ENCODE measurements at places on chromosomes 6 and 20.

DNA sequence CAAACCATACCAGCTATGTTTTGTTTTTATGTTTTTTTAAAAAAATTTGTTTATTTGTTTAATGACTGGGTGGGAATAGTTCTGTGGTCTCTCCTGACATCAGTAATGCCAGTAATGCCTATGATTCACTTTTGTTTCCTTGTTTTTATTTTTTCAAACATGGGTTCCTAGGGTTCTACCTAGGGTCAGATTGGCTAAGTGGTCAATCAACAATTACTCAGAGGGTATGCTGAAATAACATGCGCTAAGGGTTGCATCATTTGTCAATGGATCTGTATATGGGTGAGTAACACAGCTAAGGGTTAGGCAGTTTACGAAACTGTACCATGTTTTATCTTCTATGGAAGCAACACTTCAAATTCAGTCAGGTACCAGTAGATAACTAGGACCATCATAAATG is 583.8 kb upstream of the GJE1 start:
- no peak for DNase-seq

DNA sequence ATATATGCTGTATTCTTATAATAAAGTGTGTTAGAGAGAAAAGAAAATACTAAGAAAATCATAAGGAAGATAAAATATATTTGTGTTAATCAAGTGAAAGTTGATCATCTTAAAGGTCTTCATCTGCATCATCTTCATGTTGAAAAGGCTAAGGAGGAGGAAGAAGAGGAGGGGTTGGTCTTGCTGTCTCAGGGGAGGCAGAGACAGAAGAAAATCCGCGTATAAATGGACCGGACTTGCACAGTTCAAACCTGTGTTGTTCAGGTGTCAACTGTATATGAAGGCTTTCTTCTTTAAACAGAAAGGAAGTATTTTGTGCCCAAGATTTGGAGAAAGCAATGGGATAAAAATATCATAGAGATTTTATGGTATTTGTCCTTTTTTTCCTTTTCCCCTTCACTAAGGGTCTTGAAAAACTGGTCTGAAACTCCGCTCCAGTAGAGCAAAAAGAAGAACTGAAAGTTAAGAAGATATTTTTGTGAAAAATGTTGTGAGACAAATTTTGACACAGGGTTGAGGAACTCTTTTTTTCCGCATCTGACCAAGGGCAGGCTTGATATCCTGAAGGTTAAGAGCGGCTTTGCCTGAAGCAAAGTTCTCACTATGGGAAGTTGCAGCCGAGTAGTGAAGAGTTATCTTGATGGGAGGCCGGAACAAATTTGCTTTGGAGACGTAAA is 350.7 kb downstream of the LAMA2 start:
- no peak for DNase-seq

DNA sequence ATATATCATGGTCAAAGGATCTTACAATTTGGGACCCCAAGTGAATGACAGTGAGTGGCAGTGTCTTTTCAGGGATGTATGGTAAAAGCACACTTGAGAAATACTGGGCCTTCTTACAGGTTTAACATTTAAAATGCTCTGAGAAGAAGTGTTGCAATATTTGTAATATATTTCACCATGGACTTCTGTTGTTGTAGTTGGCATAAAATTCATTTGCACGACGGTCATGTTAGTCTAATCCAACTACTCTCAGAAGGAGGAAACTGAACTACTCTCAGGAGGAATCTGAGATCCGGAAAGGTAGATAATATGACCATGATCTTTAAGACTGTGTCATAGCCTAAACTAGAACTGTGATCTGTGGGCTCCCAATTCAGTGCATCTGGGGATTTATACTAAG is 700.1 kb downstream of the HDGFL1 start:
- no peak for DNase-seq

DNA sequence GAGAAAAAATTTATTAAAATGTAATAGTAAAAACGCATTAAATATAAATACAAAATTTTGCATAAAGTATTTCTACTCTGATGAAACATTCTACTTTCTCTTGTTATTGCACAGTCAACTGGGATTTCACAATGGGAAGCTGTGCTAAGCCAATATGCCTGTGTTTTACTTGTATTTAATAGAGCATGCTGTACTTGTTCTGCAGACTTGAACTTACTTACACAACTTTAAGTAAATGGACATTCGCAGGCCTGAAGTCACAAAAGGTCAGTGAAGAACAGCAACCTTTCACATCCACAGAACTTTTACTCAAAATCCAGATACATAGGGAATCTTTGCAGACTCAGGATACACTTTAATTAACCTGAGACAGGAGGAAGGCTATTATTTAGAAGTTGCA is 409.5 kb downstream of the BTBD3 start:
- DNase-seq = no peak

- DNase-seq = no peak
Measured at GRCh38 chr6:159126590-159126989, 42.6 kb upstream of the FNDC1 start.

- DNase-seq = no peak
Measured at GRCh38 chr6:78577585-78577984, 289.8 kb upstream of the IRAK1BP1 start.

DNA sequence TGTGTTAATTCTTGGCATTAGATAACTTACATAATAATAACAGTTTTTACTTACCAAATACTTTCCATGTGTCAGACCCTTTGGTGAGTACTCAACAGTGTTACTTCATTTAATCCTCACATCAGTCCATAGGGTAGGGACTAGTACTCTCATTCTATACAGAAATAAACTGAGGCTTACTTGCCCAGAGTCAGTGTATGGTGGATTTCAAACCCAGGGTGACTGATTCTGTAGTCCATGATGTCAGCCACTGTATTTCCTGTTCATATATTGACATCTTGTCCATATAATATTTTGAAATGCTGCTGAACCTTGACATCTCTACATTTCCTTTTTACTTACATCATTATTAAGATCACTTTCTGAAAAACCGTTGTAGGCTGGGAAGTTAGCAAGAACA is 2.5 kb upstream of the PNLDC1 start:
- DNase-seq = no peak

DNA sequence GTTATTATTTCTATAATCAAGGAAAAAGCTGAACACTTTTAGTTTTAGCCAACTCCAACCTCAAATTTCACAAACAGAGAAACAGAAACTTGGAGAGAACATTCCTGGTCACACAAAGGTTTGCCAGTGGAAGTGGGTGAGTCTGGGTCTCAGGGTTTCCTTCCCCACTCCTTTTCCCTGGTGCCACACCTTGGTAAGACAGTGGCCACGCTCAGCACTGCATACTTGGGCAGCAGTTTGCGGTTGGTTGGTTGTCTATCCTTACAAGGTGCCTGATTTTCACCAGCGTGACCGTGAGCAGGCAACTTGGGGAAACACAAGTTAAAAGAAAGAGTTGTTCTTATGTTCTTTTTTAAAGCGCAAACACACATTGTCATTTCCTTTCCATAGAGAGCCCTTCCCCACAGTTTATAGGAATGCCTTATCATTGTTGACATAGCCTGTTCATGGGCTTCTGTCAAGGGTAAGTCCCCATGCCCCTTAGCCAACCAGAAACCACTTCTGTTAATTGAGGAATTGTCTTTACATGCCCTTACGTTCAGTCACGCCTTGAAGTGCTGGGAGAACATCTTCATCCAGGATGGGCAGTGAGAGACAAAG is 82.2 kb downstream of the RIN2 start:
- DNase-seq = no peak

GRCh38 chr6:167956983-167957492 is 40.4 kb upstream of the KIF25 start:
- no peak for DNase-seq

- DNase-seq = no peak
Measured at GRCh38 chr6:609905-610304, 47.0 kb downstream of the HUS1B start.

DNA sequence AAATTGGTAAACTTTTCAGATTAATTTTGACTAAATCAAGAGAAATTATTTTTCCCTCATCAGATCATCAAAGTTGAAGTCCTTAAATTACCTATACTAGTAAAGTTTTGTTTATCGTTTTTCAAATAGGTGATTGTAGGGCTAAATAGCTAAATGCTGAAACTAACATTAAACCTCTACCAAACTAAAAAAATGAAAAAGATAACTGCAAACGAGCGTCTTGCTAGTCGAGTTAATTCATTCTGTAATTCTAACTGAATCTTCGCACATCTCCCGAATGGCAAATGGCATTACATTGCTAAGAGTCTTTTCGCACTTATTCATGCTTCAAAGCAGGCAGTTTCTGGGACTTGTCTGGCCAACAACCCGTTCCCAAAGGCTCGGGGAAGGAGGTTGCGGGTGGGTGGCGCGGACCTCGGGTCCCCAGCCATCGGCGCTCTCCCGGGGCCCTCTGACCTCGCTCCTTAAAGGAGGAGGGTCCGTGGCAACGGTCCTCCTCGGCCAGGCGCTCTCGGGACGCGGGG is 43.8 kb downstream of the POPDC3 start:
- no peak for DNase-seq

DNA sequence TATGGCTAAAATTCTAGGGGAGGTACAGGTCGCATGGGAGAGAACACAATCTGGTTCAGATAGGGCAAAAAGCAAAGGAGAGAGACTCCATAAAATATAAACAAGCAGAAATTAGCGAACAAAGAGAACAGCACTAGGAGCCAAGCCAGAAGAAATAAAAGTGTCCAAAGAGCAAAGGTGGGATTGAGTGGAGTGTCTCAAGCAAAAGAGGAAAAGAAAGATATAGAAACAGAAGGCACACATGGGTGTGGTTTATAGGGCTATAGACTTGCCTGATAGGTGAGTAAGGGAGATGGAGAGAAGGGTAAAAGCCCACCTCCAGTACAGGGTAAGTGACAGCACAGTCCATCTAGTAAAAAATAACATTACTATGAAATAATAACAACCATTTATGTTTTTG is 36.5 kb upstream of the IRAK1BP1 start:
- no peak for DNase-seq

GRCh38 chr6:167487749-167488664 is 163.1 kb downstream of the TTLL2 start:
- no peak for DNase-seq

DNA sequence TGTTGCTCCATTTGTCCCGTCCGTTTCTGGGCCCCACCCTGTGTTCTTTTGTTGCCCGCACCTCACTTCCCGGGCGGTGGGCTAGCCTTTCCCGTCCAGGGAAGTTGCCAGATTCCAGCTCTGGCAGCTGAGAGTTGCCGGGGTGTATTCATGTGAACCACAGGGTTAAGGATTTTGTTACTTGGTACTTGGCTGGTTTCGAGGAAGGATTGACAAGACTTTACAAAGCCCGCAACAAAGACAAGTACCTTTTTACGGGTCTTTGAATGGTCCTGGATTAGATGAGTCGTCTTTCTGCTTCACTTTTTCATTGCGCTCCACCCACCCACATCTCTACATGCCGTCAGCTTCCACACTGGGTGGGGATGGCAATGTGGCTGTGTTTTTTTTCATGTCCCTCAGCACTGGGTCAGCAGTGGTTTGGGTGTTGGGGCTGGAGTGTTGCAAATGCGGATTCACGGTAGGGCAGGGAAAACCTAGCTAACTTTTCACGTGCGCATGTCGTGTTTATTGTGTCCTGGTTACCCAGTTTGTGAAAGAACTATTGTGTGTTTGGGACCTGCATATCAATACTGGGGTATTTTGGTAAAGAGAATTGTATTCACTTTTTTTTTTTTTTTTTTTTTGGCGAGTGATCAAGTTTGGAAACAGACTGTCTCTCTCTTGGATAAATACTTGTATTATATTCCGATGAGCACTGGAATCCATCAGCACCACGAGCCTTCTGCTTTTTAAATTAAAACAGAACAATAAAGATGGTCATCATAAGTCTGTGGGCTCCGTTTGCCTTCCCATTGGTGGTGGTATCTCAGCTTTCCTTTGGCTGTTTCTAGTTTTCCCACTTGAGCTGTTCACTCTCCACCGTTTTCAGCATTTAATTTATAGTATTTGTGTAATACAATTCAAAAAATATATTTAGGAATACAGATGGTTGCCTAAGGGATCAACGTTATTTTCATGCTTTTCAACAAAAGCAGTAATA is 1.2 kb downstream of the DUSP22 start:
- no peak for DNase-seq

DNA sequence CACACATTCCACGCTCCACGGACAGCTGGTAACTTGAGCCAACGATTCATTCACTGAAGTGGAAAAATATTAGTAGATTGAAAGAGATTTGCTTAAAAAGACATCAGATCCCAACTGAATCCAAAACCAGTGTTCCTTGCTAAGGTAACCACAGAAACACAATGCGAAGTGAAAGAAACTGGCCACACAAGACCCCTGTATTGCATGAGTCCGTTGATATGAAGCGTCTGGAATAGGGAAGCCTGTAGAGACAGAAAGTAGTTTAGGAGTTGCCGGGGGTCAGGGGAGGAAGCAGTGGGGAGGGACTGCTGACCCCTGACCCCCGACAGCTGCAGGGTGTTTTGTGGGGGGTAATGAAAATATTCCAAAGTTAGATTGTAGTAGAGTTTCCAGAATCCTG is 10.0 kb downstream of the PCK1 start:
- no peak for DNase-seq

- no peak for DNase-seq
Measured at GRCh38 chr20:1935696-1936366, 40.6 kb downstream of the SIRPA start.

DNA sequence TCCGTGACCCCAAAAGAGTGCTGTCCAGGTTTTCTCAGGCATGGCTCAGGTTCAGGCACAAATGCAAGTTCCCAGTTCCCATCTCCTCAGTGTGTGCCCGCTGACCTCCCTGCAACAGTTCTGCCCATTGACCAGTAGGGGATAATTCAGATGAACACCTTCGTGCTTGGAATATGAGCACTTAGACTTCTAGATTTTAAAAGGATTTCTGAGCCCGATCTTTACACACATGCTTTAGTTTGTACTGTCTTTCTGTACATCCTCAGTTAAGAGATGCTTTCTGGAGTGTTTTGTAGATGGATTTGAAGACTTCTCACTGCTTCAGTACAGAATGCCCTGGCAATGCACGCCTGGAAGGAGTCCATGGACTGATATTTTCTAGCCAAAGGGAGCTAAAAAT is 239.6 kb upstream of the PLCB4 start:
- no peak for DNase-seq

DNA sequence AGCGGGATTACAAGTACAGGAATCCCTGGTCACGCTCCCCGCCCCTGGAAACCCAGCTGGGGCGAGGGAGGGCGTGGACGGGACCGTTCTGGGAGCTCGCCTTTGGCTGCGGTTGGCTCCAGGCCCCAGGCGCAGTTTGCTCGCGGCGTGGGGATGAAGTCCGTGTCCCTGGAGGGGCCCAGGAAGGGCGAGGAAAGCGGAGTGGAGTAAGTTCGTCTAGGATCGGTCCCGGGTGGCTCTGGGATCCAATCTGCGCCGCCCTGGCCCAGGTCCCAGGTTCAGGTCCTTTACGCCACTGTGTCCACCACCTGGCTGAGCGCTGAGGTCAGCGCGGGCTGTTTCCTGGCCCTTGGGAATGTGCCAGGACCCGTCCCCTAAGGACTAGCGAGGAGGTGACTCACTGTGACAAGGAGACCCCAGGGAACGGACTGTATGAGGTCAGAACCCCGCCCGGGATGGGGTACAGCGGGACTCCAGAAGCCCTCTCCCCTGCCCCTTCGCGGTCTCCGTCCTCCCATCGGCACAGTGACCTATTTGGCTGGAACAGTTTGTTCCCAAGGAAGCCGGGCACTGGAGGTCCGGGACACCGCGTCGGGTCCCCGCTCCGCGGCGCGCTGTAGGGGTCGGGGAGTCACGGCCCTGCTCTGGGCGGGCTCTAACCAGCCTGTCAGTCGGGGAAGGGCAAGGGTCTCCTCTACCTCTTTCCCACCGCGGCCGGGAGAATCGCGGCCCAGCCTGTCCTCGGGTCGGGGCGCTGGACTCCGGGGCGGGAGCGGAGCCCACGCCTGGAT is 724 bp downstream of the CDKN1A start:
- DNase-seq = no peak
